ENCODE measurements at places on chromosomes 3 and 15. TPM values are rescaled to one million over a fixed set of nuclear protein-coding genes. Genes with fewer than 3 reads are reported as not detected.

Gene TRPM1
- total RNA-seq: not detected

Gene TERC
- total RNA-seq: 118 TPM

Gene TRIM59
- total RNA-seq: 9.9 TPM

Gene ISY1
- total RNA-seq: 47.9 TPM

Gene PIF1
- 1.8 TPM for total RNA-seq

Gene P2RY14
- total RNA-seq: not detected

Gene GRK7
- total RNA-seq: not detected

Gene NOX5
- not detected for total RNA-seq

Gene SLC12A8
- under 0.01 TPM for total RNA-seq

Gene SMC4
- 26.8 TPM for total RNA-seq

Gene ASB7
- 13.3 TPM for total RNA-seq

Gene SLC12A1
- not detected for total RNA-seq

Gene ONECUT1
- total RNA-seq: not detected

Gene ANAPC13
- total RNA-seq: 39.9 TPM

Gene CAMK2N2
- not detected for total RNA-seq

Gene AHSG
- not detected for total RNA-seq

Gene C3orf49
- total RNA-seq: not detected

Gene TMEM266
- total RNA-seq: not detected

Gene MEIS2
- 16.6 TPM for total RNA-seq

Gene DOCK3
- not detected for total RNA-seq

Gene SAMD7
- not detected for total RNA-seq

Gene XXYLT1
- total RNA-seq: 24.6 TPM

Gene ZPLD1
- total RNA-seq: not detected

Gene HYAL3
- total RNA-seq: 12.9 TPM

Gene SERINC4
- not detected for total RNA-seq

Gene GOLGA8N
- total RNA-seq: 0.60 TPM

Gene CDCP1
- under 0.01 TPM for total RNA-seq

Gene SLC28A1
- total RNA-seq: not detected

Gene GOLGA8S
- not detected for total RNA-seq

Gene CADM2
- 0.20 TPM for total RNA-seq

Gene RPL35A
- 845 TPM for total RNA-seq

Gene SLC2A2
- not detected for total RNA-seq

Gene ACP3
- total RNA-seq: not detected

Gene IL17RC
- total RNA-seq: 11.5 TPM

Gene LHFPL4
- under 0.01 TPM for total RNA-seq
